MV-4-11 (cell line): ENCODE measurements at places on chromosomes 2 and 18.

DNA sequence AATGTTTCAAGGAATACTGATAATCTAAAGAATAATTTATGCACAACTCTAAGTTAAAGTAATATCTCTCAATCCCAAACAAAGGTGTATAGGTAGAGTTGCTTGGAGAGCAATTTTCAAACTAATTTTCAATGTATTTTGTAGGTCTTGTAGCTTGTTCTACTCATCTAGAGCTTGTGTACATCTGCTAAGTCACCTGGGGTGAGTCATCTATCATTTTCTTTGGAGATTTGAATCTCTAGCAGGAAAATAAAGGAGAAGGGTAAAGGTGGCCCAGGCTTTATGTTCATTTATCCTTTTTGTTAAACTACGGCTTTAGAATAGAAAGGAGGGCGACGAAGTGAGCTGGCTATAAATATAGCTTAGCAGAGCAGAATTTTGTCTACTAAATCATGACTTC, 76.8 kb upstream of the THUMPD2 start:
- no peak for DNase-seq

DNA sequence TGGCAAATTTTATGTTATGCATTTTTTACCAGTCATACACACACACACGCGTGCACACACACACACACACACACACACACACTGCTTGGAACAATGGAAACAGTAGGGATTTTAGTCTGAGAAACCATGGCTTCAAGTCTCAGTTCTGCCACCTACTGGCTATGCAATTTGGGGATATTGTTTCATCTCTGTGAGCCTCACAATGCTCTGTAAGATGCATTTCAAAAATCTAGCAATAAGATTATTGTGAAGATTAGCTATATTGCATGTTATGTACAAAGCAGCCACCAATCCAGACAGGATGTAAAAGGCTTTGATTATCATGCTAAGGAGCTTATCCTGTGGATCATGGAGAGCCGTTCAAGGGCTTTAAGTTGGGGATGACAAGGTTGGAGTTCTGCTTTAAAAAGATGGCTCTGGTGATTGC, 401.4 kb downstream of the NBAS start:
- peak; percentile 32 for DNase-seq

DNA sequence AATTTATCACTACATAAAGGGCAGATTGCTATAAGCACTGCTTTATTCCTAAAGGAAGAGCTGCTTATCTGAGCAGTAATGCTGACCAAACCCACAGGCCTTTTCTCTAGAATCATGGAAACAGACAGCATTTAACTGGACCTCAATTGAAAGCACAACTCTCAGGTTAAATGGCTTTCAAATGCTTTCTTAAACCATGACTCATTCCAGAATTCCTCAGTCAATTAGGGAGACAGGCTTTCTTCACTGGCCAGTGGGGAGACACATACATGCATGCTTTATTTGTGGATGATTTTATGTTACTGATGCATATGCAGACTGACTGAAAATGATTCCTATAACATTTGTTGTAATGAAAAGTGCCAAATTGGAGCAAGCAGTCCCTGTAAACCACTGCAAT, 114.6 kb downstream of the ACVR1 start:
- DNase-seq, result no peak

- no peak for DNase-seq
Observed at GRCh38 chr18:63206433-63207142, 113.0 kb downstream of the BCL2 start.

- no peak for DNase-seq
Observed at GRCh38 chr2:40395169-40396073, 56.5 kb downstream of the SLC8A1 start.

- DNase-seq, result no peak
Observed at GRCh38 chr18:69097349-69097748, 299.5 kb downstream of the CCDC102B start.

DNA sequence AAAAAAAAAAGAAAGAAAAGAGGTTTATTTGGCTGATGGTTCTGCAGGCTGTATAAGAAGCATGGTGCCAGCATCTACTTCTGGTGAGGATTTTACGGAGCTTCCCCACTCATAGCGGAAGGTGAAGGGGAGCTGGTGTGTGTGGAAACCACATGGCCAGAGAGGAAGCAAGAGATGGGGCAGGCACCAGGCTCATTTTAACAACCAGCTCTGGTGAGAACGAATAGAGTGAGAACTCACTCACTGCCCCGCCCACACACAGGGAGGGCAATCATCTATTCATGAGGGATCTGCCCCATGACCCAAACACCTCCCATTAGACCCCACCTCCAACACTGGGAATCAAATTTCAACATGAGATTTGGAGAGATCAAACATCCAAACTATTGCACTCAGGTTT, 68.5 kb downstream of the MOGAT1 start:
- no peak for DNase-seq

DNA sequence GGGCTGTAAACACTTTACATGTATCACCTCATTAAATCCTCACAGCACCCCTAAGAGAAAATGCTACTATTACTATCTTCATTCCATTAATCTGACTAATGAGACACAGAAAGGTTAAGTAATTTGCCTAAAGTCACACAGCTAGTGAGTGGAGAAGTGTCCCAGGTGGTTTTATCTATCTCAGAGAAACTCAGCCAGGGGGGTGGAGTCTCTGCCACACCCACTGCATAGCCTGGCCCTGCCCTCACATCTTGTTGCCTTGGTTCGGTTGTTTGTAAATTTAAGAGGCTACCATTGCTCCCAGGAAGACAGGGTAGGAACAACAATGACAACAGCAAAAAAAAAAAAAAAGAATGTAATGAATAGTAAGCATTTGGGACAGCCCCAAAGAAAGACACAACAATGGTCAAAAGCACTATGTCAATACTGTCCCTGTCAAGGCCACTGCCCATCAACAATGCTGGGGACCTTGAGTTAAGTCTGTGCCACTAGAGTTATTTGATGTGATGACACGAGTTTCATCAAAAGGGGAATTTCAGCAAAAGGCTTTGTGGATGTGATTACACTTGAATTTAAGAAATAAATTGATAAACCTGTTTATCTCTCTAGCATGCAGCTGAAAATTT, 17.5 kb downstream of the CYRIA start:
- DNase-seq, result no peak

GRCh38 chr2:101273056-101273455, 20.4 kb downstream of the CNOT11 start:
- no peak for DNase-seq
